ENCODE measurements at places on chromosomes 5 and 9. TPM values are rescaled to one million over a fixed set of nuclear protein-coding genes. Genes with fewer than 3 reads are reported as not detected.

The ENDOG gene
- 19.0 TPM for polyA plus RNA-seq

The CD180 gene
- 0.03 TPM for polyA plus RNA-seq

The ASPN gene
- not detected for polyA plus RNA-seq

The RANBP17 gene
- not detected for polyA plus RNA-seq

The CTSV gene
- not detected for polyA plus RNA-seq

The MAMDC2 gene
- not detected for polyA plus RNA-seq

The MINAR2 gene
- not detected for polyA plus RNA-seq

- no peak for DNase-seq
- H3K36me3 ChIP-seq = no peaks in the 10 kb centered on the region
- H3K27ac ChIP-seq = no peak overlapping the region
- H3K27me3 ChIP-seq = peaks cover 7% of the 10 kb centered on the region
- no peak overlapping the region for H3K4me3 ChIP-seq
Measured at GRCh38 chr9:19728101-19728500, 60.7 kb downstream of the SLC24A2 start.

DNA sequence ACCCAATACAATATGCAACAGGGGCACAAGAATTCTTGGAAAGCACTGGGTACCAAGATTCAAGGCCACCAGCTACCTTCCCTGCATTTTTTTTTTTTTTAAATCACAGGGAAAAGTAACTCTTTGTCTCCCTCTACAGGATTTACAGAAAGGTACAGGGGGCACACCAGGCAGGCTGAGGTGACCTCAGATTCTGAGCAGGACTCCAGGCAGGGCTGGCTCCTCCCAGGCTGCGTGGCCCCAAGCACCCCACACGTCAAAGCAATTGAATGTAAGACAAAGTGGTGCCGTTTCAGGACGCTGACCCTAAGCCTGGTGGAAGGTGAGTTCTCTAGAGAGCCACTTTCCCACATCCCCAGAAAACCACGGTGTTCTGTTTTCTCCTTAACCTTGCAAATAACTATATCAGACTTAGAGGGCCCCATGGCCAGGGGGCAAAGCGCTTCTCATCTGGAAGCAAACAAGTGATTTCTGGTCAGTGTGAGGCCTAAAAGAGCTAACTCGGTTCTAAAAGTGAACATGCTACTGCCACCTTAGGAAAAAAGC is 222.6 kb downstream of the ROR2 start:
- no peak overlapping the region for H3K4me3 ChIP-seq
- H3K36me3 ChIP-seq = no peaks in the 10 kb centered on the region
- H3K27me3 ChIP-seq = no peaks in the 10 kb centered on the region
- no peaks in the 10 kb centered on the region for H3K4me1 ChIP-seq
- peak; percentile 27 for DNase-seq

DNA sequence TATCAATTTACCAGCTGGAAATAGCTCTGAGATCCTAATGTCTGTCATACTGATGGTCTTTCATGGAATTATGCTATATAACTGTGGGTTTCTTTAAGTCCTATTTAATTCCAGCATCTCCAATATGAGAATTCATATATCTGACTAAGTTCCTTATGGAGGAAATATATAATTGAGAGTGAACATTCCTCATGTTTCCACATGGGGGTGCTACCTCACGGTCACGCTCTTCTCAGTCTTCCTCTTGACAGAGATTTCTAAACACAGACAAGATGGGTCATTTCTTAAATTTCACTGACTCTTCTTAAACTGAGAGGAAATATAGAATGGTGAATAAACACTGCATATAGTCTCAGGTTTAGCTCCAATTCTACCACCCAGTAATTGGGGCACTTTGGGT is 212.1 kb downstream of the SLF1 start:
- no peak overlapping the region for H3K27ac ChIP-seq
- no peak overlapping the region for H3K4me3 ChIP-seq
- no peaks in the 10 kb centered on the region for H3K4me1 ChIP-seq
- peaks cover 3% of the 10 kb centered on the region for H3K27me3 ChIP-seq
- no peak for DNase-seq

- no peaks in the 10 kb centered on the region for H3K4me1 ChIP-seq
- H3K27me3 ChIP-seq = peaks cover 20% of the 10 kb centered on the region
Measured at GRCh38 chr9:19879062-19879461, 90.2 kb upstream of the SLC24A2 start.

DNA sequence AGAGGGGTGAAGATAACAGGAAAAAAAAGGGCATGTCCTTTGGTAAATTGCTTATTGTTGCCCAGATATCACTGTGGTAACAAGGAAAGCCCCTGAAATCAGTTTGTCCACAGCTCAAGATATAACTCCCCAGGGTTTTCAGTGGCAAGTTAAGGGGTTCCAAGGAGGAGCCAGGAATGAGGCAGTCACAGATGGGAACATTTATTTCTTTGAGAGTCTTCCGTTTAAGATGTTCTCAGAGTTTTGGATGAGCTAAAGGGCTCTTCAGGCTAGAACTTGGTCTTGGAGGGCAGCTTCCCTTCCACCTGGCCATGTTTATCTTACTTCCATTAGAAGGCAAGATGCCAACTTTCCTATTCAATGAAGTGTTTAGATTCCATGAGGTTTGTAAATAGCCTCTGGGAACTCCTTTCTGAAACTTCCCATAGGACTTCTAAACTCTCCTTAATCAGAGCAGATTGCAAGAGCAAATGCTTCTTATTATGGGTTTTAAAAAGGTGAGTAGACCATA is 277.6 kb upstream of the TNC start:
- H3K4me1 ChIP-seq = no peaks in the 10 kb centered on the region
- no peaks in the 10 kb centered on the region for H3K36me3 ChIP-seq

GRCh38 chr5:90410178-90410762 is 714 bp upstream of the CETN3 start:
- H3K4me1 ChIP-seq = peaks cover 22% of the 10 kb centered on the region
- H3K36me3 ChIP-seq = peaks cover 17% of the 10 kb centered on the region
- DNase-seq = no peak
- H3K27me3 ChIP-seq = no peaks in the 10 kb centered on the region
- no peak overlapping the region for H3K27ac ChIP-seq

DNA sequence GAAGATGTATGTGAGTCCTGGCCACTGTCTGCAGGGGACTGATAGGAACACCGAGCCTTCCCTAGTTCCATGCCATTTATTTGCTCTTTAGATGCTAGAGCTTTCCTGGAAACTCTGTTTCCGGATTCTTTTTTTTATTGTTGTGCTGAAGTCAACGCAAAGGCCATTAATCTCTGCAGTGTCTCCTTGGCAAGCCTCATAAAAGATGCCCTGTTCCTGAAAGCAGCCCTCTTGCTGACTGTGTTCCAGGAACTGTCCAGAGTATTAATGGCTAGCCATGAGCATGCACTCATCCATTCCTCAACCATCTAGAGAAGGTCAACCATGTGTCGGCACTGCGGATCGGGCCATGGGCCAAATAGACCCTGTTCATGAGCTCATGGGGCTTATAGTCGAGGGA is 42.9 kb upstream of the SMAD5 start:
- H3K27me3 ChIP-seq = peaks cover 11% of the 10 kb centered on the region
- H3K36me3 ChIP-seq = no peaks in the 10 kb centered on the region
- H3K4me3 ChIP-seq = no peak overlapping the region
- no peak overlapping the region for H3K27ac ChIP-seq

DNA sequence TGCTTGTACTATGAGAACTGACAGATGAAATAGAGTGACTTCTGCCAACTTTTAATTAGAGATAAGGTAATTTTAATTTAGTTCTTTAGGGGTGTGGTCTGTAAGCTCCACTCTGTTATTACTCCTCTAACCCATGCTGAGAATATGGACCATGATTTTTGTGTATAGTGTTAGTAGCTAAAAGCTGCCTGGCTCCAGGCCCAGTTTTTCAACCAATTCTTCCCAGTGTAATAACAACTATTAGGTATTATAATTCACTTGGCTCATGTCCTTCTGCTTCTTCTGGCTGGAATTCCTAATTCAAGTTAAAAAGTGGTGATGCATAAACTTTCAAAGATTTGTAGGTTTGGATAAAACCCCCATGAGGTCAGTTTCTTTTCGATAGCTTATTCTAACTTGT is 216.3 kb downstream of the ISL1 start:
- H3K27ac ChIP-seq = no peak overlapping the region
- H3K27me3 ChIP-seq = no peaks in the 10 kb centered on the region
- no peak for DNase-seq
- H3K36me3 ChIP-seq = no peaks in the 10 kb centered on the region

DNA sequence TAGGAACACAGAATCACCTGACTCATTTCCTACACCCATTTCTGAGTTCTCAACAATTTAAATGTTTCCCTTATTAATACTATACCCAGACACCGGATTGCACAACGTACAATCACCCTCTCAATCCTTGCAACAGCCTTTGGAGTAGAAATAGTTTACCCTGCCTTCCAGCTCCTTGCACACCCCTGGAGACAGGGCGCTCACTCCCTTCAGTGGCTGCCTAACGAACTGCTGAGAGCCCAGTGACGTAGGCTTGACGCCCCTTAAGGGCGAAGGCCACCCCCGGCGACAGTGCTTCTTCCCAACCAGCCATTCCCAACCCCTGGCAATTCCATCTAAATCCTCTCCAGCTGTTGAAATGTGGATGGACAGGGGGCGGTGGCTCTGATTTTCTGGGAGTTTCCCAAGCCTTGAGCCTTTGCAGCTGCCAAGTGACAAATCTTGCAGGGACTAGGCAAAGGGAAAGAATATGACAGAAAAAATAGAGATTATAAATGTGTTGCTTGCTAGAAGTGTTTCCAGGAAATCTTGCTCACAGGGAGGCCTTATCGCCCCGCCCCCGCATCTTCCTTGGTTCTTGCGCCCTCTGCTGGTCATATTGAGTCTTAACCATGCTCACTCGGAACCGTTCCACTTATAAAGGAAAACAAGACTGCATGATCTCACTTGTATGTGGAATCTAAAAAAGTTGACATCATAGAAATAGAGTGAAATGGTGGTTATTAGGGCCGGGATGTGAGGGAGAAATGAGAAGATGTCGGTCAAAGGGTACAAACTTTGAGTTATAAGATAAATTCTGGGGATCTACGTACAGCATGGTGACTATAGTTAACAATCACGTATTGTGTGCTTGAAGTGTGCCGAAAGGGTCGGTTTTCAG is 7.6 kb upstream of the BARX1 start:
- H3K36me3 ChIP-seq = no peaks in the 10 kb centered on the region
- H3K27ac ChIP-seq = no peak overlapping the region
- DNase-seq = peak; percentile 77

DNA sequence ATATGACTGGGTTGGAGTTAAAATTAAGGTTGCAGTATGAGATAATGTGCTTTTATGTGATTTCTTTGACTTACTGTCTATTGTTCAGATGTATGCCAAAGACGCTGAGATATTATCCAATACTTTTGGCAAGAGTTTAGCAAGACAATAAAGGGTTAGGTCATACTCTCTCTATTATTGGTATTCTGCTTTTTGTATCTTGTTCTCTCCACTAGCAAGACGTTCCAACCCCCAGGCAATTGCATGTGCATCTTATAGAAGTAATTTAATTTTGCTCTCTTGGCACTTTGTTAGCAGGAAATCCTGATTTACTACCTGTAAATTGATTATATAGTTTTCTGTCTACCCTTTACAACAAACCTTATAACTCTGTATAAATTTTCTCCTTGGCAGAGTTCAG is 1093.6 kb downstream of the CDH9 start:
- H3K4me3 ChIP-seq = no peak overlapping the region
- no peak overlapping the region for H3K27ac ChIP-seq
- no peaks in the 10 kb centered on the region for H3K4me1 ChIP-seq
- H3K36me3 ChIP-seq = no peaks in the 10 kb centered on the region

- peaks cover 13% of the 10 kb centered on the region for H3K4me1 ChIP-seq
- peak; percentile 17 for DNase-seq
- H3K4me3 ChIP-seq = no peak overlapping the region
- peaks cover 1% of the 10 kb centered on the region for H3K36me3 ChIP-seq
Measured at GRCh38 chr5:96997265-96997859, 61.5 kb downstream of the LNPEP start.

DNA sequence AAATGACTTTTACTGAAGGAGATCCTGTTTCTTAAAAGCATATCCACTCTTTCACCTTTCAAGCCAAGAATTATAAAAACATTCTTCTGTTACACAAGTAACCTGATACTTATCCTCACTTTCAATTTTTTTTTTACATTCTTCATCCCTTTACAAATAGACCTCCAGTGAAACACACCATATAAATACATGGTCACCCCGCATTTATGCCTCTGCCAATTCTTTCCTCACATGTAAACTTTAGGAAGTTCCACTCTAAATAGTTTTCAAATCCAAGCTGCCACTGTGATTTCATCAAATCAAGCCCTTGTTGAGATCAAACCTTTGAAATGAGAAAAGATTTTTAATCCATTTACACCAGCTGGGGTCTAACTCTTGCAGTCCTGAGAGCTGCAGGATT is 40.0 kb downstream of the GAS1 start:
- H3K4me1 ChIP-seq = peaks cover 14% of the 10 kb centered on the region
- peaks cover 36% of the 10 kb centered on the region for H3K27me3 ChIP-seq
- no peak overlapping the region for H3K27ac ChIP-seq
- no peaks in the 10 kb centered on the region for H3K36me3 ChIP-seq

GRCh38 chr9:131404581-131404980 is 10.7 kb downstream of the PRRC2B start:
- H3K27ac ChIP-seq = peak overlapping the region; percentile 92
- peaks cover 58% of the 10 kb centered on the region for H3K4me1 ChIP-seq
- peak overlapping the region; percentile 84 for H3K4me3 ChIP-seq
- DNase-seq = no peak
- peaks cover 13% of the 10 kb centered on the region for H3K36me3 ChIP-seq

GRCh38 chr5:151451626-151452520 is 4.5 kb downstream of the SLC36A1 start:
- no peak overlapping the region for H3K27ac ChIP-seq
- DNase-seq = no peak
- H3K4me3 ChIP-seq = no peak overlapping the region
- H3K36me3 ChIP-seq = no peaks in the 10 kb centered on the region
- peaks cover 29% of the 10 kb centered on the region for H3K4me1 ChIP-seq
- no peaks in the 10 kb centered on the region for H3K27me3 ChIP-seq

GRCh38 chr5:179530069-179530998 is 20.0 kb upstream of the RUFY1 start:
- DNase-seq = peak; percentile 68
- H3K4me3 ChIP-seq = peak overlapping the region; percentile 74
- H3K27ac ChIP-seq = peak overlapping the region; percentile 65
- H3K4me1 ChIP-seq = peaks cover 31% of the 10 kb centered on the region

DNA sequence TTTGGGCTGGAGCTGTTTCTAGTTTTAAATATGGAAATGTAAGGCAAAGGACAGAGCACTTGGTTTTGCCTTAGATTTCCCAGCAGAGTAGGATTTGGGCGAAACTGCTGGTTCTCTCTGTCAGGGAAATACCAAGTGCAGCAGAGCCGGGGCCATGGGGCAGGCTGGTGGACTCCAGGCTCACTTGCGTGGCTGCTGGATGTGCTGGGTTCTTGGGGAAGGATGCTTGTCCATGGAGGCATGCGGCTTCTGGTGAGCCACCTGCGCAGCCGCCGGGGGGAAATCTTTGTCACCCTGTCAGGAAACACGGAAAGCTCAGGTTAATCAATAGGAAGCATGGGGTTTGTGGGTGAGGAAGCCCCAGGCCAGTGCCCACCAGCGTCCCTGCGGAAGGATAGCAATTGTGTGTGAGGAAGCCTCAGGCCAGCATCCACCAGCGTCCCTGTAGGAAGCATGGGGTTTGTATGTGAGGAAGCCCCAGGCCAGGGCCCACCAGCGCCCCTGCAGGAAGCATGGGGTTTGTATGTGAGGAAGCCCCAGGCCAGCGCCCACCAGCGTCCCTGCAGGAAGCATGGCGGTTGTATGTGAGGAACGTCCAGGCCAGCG is 80.1 kb downstream of the DAP start:
- H3K4me1 ChIP-seq = no peaks in the 10 kb centered on the region
- H3K27ac ChIP-seq = no peak overlapping the region
- H3K4me3 ChIP-seq = no peak overlapping the region
- H3K27me3 ChIP-seq = no peaks in the 10 kb centered on the region
- peaks cover 54% of the 10 kb centered on the region for H3K36me3 ChIP-seq
- no peak for DNase-seq

- peak overlapping the region; percentile 33 for H3K4me3 ChIP-seq
- H3K36me3 ChIP-seq = peaks cover 18% of the 10 kb centered on the region
- DNase-seq = no peak
- peak overlapping the region; percentile 92 for H3K27ac ChIP-seq
Measured at GRCh38 chr5:172854451-172854871, 20.4 kb downstream of the ERGIC1 start.

Data from naive thymus-derived CD8-positive, alpha-beta T cell (primary cell).